CD4-positive, alpha-beta T cell (primary cell): ENCODE measurements at places on chromosomes 6 and 20. TPM values are rescaled to one million over a fixed set of nuclear protein-coding genes. Genes with fewer than 3 reads are reported as not detected.
A peak's percentile ranks its signal among the peaks of the same experiment; 100 is the strongest.

Gene DCDC2
- total RNA-seq = 0.05 TPM

- no peak for DNase-seq
These were observed 32.2 kb downstream of the KIF25 start for GRCh38 chr6:168029459-168030217.

Gene OR2B2
- not detected for total RNA-seq

Gene GCM1
- total RNA-seq = 0.11 TPM

DNA sequence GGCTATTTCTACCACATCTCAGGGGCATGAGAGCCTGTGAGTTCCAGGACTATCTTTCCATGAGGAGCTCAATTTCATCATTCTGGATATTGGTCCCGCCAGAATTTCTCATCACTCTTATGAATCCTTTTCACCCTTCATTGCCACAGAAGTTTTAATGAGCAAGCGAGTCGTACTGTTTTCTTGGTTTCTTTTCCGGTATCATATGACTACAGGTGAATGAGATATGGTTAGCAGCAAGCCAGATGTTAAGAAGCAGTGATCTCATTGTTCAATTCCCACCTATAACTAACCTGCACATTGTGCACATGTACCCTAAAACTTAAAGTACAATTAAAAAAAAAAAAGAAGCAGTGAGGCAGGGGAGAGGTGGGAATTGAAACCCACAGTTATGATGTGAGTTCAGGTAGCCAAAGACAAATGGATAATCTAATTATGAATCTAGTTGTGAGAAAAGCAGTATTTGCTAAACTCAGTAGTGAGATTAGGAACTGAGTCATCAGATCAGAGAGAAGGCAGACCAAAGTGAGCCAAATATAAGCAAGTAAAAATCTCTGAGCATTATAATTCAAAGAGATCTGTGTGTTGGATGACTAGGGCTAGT, 78.0 kb upstream of the ELOVL5 start:
- DNase-seq = no peak

Gene SLC22A16
- not detected for total RNA-seq

Gene SIRPA
- total RNA-seq = 0.64 TPM

GRCh38 chr20:57851025-57851682, 141.3 kb upstream of the PMEPA1 start:
- DNase-seq = no peak

- no peak for DNase-seq
These were observed 3.7 kb upstream of the MYLK4 start for GRCh38 chr6:2754393-2754792.

- DNase-seq = peak; percentile 56
These were observed 30.9 kb downstream of the MAP3K5 start for GRCh38 chr6:136761227-136761922.

GRCh38 chr20:64058536-64058935, 4.5 kb upstream of the TCEA2 start:
- no peak for DNase-seq

Gene PRND
- total RNA-seq = not detected

Gene E2F1
- 1.6 TPM for total RNA-seq

DNA sequence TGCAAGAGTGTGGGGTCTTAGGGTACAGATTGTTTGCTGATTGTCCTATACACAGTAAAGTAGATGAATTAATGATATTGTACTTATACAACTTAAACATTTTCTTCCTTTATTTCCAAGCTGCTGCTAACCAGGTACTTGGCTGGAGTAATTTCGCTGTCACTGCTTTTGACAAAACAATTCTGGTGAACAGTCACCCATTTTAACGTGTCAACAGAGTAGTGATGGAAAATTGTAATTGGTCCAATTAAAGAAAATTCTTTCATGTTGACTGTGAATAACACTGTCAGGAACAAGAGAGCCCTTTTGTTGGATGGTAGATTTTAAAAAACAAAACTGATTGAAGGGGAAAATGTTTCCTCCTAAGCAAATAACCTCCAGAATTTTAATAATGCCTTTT, 26.4 kb upstream of the MROH8 start:
- no peak for DNase-seq

Gene TREM1
- 1.8 TPM for total RNA-seq

Gene ELMO2
- 85.6 TPM for total RNA-seq

Gene CASS4
- total RNA-seq = 37.0 TPM

Gene ZFP57
- not detected for total RNA-seq

GRCh38 chr6:141988327-141988726, 144.4 kb upstream of the GJE1 start:
- DNase-seq = no peak
